ENCODE measurements at places on chromosomes 4 and X.

DNA sequence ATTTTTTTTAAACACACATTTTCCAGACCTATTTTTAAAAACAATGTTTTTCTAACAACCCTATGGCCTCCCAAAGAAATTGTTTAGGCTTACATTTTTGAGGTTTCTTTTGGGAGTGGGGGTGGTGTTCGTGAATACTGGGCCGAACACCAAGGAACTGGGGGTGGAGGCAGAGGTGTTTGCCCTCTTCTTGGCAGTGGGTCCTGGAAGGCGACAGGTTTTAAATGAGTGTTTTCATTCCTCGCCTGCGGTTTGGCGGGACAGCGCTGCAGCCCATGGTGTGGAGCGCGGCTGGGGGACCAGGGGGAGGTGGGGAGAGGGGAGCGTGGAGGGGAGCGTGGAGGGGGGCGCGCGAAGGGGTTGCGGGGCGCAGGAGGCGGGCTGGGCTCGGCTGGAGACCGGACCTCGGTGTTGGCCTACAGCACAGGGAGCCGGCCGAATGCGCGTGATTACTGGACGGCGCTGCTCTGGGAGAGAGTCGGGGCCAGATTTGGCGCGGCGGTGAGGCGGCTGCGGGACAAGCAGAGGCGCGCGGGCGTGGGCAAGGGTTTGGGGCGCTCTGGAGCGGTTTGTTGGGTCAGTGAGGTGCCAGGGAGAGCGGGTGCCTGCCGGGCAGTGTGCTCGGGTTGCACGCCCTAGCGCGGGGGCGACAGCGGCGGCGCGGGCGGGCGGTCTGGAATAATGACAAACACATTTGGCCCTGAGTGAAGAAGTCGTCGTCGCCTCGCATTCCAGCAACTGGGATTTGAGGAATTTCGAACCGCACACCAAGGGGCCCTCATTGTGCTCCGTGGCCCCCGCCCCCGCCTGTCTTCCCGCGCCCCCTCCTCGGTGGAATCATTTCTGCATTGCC, 764 bp downstream of the PDGFRA start:
- DNase-seq = no peak

DNA sequence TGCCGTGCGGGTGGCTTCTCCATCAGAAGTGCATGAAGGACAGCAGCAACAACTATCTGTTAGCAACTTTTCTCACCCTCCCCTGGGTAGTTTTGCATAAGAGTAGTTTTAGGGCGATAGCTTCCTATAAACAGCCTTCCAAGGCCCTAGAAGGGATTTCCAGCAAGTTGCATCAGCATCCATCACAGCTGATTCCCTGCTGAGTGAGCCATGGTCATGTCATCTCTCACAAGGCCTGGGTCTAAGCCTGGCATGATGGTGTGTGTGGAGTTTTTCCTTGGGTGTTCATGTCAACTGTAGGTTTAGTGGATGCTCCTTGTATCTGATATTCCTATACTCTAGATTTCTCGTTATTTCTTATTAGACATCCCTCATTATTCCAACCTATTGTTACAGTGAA, 2324.7 kb upstream of the AGA start:
- DNase-seq = no peak

GRCh38 chrX:1462596-1463251, 10.0 kb upstream of the ASMTL start:
- DNase-seq = peak; percentile 22

DNA sequence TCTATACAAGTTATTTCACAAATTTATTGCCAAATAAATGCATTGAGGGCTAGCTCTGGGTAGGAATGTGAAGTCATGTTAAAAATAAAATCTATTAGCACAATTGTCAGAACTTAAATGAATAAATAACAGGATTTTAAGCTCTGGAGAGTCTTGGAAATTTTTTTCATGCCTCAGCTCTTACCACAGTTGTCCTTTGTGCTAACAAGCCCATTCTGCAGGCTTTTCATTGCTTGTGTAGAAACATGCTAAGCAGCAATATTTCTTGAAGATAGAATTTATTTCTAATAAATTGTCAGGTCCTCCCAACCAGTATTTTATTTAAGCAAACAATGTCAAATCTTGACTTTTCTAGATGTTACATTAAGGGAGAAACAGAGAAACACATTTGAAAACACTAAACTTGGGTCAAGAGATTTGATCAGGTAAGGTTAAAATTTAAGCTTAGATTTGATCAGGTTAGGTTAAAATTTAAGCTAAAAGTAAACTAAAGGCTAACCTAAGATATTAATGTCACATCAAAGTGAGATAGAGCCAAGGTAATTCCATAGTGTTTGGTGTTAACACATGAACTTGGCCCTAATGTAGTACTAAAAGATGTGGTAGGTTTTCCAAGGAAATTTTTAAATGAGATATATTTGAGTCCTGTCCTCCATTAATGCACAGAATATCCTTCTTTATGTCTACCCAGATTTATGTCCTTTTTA, 179.1 kb upstream of the IL1RAPL1 start:
- no peak for DNase-seq

Data from stimulated activated CD8-positive, alpha-beta memory T cell treated with anti-CD3 and anti-CD28 coated beads, Interleukin-4, amount 100 ng/mL, for 1 hour (primary cell).